ENCODE measurements at places on chromosomes 16 and 17.

DNA sequence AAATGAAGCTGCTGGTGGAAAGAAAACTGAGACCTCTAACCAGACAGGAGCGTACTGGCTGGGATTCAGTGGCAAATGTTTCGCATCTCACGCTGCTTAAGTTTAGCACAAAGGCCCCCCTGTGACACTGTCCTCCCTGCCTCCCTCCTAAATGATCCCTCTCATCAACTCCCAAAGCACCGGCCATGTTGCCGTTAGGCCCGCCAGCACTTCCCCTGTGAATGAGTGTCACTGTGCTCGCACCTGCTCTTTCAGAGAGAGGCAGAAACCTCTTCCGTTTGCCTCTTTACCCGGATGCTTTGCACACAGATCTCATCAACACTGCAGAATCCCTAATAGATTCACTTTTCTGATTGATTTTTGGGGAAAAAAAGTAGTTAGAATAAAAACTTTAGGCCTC, 26.5 kb downstream of the MBTPS1 start:
- DNase-seq: no peak

DNA sequence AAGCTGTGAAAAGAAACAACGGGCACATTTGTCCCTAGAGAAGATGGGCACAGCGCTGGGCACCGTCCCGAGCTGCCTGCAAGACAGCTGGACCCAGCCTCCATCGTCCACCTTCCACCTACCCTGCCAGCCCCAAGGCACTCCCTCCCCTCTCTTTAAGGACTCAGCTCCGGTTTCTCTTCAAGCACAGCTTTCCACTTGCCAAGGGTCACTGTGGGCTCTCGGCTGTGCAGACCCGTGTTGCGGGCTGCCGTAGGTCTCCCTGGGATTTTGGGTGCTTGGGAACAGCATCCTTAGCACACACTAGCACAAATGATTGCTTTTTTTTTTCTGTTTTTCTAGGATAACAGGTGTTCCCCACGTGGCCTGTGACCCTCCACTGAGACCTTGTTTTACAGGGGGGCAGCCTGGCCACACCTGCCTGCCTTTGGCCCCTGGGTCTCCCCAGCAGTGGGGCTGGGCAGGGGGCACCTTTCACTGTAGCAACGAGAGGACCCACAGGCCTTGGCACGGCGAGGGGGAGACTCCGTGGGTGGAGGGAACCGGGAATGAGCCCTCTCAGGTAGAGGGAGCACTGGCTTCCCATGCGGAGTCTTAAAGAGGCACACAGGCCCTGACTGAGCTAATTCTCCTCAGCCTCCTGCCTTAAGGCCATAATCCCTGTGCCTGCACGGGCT, 1.4 kb downstream of the CHMP6 start:
- DNase-seq: no peak

DNA sequence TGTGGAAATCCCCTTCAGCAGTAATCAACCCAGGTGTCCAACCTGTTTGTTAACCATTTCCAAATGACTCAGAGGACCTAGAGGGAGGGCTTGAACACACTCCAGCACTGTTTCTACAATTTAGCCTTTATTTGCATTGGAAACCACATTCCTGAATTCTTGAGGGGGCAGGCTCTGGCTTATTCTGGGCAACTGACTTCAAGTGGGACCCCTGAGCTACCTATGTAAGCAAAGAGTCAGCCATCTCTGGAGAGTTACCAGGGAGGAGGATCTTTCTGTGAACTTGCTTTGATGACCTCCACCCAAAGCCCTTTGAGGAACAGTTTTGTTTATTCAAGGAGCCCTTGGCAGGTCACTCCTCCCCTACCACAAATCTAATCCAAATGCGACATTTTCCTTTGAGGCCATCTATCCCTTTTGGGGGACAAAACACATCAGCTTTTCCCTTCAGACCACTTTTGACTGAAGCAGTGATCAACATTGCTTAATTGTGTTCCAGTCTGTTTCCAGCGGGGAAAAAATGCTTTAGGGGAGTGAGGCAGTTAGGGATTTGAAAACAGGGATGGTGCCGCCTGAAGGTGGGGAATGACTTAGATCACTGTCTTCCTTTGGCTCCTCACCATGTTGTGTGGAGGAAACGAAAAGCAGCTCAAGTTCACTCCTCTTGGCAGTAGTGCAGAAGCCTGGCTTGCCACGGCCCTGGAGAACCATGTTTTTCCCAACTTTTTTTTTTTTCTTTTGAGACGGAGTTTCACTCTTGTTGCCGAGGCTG, 46.2 kb downstream of the TUBD1 start:
- DNase-seq: peak; percentile 52

DNA sequence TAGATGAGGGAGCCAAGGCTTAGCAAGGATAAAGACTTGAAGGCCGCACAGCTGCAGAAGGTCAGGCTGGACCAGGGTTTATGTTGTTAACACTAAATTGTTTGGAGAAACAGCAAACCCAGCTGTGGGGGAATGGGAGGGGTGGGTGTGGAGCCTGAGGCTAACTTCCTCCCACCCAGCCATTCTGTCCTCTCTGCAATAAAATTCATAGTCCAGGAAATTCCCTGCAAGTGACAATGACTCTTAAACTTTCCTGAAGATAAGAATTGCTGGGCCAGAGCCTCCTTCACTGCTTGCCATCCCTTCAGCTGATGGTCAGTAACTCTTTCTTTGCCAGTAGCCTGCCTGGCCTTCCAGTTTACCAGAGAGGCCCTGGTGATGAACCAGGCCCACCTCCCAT, 19.4 kb upstream of the ATP5MC1 start:
- no peak for DNase-seq

- DNase-seq: peak; percentile 81
Observed at GRCh38 chr17:2396568-2397246, 4.2 kb downstream of the MNT start.

GRCh38 chr17:45020354-45021138, 30.9 kb downstream of the DCAKD start:
- no peak for DNase-seq

DNA sequence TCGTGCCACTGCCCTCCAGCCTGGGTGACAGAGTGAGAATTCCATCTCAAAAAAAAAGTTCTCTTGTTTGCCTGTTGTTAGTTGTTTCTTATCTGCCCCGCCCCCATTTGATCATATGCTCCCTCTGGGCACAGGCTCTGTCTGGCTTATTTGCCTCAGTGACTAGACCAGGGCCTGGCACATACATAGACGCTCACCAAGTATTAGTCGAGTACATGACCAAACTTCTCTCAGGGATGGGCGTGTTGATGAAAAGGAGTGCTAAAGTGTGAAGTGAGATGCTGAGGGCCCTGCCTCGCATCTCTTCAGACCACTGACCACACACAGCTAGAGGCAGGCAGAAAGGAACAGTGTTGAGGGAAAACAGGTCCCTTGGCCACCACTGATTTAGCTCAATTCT, 3.3 kb upstream of the HELZ start:
- DNase-seq: no peak

DNA sequence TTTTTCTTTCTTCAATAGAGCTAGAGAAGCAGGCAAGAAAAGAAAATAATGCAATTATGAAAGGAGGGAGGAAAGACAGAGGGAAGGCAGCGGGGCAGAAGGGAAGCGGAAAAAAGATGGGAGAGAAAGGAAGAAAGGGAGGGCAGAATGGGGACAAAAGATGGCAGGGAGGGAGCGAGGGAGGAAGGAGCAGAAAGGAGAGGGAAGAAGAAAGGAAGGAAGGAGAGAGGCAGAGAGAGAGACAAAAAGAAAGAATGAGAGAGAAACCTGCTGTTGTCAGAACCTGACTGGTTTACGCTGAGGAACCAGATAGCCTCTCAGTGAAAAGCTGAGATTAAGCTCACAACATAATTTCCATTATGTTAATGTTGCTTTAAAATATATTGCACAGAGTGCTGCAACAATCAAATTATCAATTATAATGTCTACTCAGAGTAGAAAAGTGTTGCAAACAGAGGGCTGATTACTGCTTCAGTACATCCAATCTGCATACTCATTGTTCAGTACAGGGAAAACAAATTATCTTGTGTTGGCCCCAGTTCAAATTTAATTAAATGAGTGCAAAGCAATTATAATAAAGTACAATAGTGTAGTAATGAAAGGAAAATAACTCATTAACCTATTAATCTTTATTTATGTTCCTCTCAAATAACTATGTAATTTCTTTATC, 32.0 kb upstream of the TOX3 start:
- no peak for DNase-seq

DNA sequence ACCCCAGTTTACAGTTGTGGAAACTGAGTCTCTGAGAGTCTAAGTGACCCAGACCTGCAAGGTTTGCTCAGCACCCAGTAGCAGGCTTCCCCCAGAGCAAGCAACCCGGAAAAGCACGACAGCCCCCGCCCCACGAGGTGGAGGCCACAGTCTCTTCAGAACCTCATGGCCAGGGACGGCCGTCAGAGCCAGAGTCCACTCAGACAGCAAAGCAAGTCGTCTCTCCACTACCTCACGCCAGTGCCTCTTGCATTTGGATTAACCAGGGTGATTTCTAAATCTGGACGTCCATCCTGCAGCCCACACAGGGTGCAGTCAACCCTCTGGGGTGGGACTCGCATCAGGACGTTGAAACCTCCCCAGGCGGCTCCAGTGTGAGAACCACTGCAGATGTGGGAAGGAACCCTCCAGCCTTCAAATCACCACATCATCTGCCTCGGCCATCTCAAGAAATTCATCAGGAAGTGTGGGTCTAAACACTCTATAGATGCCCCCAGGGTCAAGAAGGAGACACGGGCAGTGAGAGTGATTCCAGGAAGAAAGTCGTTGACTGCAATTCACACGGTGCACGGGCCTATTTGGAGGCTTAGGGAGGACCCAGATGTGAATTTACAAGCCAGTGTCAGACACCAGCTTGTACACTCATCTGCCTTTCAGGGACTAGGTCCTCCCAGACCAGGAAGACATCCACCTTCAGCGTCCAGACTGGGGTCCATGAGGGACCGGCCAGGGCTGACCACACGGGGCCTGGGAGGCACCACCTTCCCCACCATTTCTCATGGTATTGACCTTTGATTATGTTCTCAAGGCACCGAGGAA, 20.2 kb upstream of the RBFOX3 start:
- peak; percentile 24 for DNase-seq

- DNase-seq: no peak
Observed at GRCh38 chr17:59858167-59858816, 34.5 kb downstream of the TUBD1 start.

DNA sequence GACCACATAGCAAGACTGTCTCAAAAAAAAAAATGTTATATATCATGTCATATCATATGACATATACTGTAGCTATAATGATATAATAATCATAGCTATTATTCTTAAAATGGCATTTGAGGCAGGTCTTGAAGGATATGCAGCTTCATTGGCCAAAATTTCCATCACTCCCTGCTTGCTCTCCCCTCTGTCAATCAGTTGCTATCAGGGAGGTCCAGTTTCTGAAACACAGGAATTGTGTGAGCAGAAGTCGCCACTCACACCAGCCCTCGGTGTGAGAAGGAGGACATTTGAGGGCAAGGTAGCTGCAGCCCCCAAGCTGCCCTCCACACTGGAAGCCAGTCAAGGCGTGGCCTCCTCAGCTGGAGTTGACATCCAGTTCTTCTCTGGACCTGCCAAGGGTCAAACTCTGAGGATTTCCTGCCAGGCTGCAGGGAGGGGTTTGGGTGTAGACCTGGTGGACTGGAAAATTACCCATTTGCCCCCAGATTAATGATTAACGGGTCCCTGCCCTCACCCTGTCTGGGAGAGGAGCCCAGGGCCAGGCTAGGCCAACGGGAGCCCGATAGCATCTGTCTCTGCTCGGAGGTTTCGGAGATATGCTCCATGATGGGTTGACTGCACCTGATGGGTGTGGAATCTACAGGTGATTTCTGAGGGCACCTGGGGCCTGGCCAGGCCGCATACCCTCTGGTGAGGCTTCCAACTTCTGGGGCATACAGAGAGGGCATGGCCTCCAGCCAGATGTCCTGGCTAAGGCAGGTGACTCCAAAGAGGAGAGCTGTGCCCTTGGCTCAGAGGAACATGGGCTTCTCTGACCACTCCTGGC, 18.8 kb downstream of the WNT9B start:
- DNase-seq: peak; percentile 93

GRCh38 chr17:42027961-42028790, 8.3 kb downstream of the NKIRAS2 start:
- DNase-seq: peak; percentile 54

DNA sequence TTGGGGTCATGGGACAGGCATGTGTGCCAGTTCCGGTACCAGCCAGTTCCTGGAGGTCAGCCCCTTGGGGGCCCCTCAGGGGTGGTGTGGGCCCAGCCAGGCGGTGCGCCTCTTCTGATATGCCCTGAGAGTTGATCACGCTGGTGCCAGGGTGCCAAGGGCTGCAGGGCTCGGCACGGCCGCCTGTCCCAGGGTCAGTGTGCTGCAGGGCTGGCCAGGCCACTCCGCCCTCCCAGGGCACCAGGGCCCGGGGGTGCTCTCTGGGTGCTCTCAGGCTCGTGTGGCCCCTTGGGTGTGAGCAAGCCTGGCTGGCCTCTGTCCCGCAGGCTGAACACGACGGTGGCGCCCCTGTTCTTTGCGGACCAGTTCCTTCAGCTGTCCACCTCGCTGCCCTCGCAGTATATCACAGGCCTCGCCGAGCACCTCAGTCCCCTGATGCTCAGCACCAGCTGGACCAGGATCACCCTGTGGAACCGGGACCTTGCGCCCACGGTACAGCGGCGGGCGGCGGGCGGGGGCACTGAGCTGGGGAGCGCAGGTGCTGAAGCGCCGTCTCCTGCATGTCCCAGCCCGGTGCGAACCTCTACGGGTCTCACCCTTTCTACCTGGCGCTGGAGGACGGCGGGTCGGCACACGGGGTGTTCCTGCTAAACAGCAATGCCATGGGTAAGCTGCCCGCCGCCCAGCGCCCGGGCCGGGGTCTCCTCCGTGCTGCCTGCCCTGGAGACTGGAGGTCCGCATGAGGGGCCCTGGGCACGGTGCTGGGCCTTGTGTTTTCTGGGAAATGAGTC, 6.0 kb downstream of the GAA start:
- DNase-seq: no peak

DNA sequence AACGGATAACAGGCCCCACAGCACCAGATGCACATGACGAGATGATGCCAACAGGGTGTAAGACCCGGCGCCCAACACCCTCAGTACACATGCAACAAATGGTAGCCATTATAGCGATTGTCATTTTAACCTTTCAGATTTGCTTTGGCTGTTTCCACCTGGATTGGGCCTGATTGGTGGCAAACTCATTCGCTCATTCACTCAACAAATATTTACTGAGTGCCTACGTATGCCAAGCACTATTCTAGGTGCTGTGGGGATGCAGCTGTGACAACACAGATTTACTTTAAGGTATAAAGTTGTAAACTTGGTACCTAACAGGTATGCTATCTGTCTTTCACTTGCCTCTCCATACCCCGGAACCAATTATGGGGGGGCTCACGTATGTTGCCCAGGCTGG, 66.8 kb downstream of the SRCIN1 start:
- DNase-seq: no peak

GRCh38 chr17:16912021-16912962, 59.6 kb downstream of the TNFRSF13B start:
- DNase-seq: no peak

- DNase-seq: peak; percentile 11
Observed at GRCh38 chr16:66639091-66639885, 34.8 kb downstream of the CMTM3 start.
